Activated CD8-positive, alpha-beta memory T cell treated with anti-CD3 and anti-CD28 coated beads for 1 hour (primary cell): ENCODE measurements at places on chromosomes 5 and 9.
A peak's percentile ranks its signal among the peaks of the same experiment; 100 is the strongest.

GRCh38 chr9:123652416-123652815, 277.5 kb downstream of the DENND1A start:
- no peak for DNase-seq

GRCh38 chr9:137021979-137022661, 5.9 kb downstream of the ABCA2 start:
- peak; percentile 47 for DNase-seq

DNA sequence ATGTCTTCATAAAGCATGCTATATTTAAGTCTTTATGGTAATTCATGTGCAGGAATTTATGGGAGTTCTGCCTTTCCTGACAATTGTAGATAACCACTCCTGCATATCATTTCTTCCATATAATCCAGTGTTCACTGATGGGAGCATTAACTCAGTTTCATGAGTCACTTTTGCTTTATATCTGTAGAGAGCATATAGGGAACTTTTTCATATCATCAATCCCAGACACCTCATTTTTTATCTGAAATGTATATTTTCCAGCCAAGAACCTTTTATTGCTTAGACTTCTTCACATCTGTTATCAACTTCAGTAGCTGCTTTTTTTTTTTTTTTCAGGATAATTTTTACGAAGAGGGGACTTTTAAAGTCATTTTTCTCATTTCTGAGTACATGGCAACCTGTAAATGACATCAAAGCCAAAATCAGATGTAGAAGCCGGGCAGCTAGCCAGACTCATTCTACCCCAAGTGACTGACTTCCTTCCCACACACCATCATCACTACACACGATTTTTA, 41.1 kb downstream of the NFX1 start:
- DNase-seq = no peak

GRCh38 chr5:1544294-1544961, 20.7 kb upstream of the LPCAT1 start:
- no peak for DNase-seq

DNA sequence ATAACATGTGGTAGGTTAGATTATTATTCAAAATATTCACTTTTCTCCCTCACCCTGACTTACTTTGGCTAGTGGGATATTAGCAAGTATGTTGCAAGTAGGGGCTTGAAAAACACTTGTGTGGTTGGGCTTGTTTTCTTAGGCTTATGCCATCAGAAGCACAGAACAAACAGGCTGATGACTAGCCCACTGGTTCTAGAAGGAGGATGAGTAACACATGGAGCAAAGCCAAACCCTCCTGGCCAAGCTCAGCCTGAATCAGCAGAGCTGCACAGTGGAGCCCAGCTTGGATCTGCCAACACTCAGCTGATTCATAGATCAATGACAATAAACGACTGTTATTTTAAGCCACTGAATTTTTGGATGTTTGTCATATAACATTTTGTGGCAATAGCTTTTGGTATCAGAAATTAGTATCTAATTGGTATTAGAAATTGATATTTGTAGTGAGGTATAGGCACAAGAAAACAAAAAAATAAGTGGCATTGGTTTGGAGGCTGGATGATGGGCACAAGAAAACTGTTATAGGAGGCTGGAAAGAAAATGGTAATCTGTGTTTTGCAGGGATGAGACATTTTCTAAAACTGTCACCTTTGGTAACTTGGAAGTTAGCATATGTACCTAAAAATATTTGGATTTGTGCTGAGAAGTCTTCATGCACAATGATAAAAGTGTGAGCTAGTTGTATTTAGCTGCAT, 46.1 kb upstream of the ZBED3 start:
- DNase-seq = no peak

DNA sequence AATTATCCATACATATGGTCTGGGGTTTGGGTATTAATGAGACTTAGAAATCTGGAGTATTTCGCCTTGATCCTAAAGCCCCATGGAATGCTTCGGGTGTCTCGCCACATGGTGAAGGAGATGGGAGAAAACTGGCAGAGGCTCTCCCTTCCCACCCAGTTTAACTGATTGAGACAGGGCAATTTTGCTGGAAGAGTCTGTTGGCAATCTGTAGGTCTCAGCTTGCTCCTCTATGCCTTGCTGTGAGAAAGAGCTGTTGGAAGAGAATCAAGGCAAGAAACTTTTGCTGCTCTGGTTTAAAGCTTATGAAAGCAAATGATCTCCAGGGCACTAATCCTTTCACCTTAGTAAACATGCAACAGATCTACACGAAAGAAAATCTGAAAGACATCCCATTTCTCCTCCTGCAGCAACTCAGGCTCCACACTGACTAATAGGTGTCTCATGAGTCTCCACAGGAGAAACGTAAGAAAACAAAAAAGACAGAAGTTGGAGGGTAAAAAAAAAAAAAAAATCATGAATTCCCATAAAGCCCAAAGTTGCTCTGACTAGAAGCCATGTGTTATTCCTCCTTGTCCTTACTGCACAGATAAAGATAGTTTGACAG, 369.9 kb downstream of the EFNA5 start:
- no peak for DNase-seq

DNA sequence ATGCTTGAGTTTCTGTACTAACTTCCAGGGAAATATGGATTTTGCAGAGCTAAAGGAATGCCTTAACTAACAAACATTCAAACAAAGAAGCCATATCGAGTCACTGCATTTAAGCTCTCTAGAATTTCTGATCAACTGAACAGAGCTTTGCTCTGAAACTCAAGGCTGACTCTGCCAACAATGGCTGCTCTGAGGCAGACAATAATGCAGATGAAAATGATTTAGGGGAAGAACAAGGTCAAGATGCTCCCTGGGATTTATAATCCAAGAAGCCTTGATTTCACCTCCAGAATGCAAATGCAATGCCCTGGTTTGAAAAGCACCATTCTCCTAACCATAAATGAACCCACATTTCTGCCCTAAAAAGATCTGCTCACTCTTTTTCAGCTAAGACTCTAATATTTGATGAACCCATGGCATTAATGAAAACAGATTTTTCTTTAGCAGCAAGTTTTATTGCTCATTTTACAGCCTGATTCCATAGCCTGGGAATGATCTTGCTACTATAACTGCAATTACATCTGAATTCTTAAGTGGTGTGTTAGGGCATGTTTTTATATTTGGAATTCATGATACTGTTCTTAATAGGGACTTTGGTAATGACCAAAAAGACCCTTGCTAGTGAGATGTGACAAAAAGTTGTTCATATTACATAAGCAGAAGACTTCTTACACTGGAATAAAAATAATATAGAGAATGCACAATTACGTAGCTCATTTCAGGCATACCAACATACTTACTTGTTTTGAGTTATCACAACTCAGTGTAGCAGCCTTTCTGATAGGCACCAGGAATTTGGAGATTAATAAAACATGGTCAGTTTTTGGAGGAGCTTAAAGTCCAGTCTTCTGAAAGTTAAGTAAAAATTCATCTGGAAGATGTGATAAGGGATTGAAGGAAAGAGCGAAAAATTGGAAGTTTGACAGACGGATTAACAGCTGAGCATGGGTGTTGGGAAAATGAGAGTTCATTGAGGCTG, 169.4 kb downstream of the TRPM3 start:
- DNase-seq = no peak

- no peak for DNase-seq
These were observed 11.2 kb downstream of the POC5 start for GRCh38 chr5:75706016-75706415.

GRCh38 chr5:17114233-17114632, 103.2 kb upstream of the BASP1 start:
- DNase-seq = no peak

DNA sequence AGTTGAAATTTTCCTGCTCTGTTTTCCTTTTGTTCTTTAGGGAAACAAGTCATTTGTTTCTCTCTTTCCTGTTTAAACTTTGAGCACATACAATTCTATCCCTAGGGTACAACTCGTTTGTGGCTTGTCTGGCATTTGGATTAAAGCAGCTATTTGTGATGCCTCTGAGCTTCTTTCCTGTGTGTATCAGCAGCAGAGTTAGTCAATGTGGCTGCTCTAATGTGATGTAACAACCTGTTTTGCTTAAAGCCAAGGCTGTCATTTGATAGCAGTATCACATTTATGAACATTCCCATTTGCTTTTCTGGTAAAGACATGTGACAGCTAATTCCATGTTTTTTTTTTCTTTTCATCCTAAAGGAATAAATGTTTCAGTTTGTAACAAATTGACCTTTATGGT, 314.3 kb upstream of the CHD1 start:
- no peak for DNase-seq

- DNase-seq = no peak
These were observed 89.0 kb downstream of the ARSB start for GRCh38 chr5:78896132-78896531.

GRCh38 chr9:129142138-129142935, 31.1 kb downstream of the PTPA start:
- DNase-seq = no peak

- peak; percentile 55 for DNase-seq
These were observed at the start of gene FAM13B for GRCh38 chr5:138032572-138033385. TSS of gene FAM13B (minus strand) at chr5:138033079. CDS start at chr5:138019111, 13,968 bp downstream.

DNA sequence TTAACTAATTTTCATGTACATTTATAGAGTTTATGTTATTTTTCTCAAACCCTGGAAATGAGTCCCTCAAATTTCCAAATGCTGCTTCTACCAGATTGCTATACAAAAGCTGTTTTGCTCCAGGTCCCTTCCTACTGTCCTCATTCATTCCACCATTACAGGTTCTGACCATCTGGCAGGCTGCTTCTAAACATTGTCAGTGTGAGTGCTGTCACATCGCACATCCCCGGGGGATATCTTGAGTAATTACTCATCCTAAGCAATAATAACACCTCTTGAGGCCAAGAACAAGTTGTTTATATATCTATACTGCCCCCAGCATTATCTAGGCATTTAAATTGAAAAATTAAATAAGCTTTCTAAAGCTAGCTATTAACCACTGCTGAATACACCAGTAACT, 1675.3 kb upstream of the CDH6 start:
- DNase-seq = no peak

DNA sequence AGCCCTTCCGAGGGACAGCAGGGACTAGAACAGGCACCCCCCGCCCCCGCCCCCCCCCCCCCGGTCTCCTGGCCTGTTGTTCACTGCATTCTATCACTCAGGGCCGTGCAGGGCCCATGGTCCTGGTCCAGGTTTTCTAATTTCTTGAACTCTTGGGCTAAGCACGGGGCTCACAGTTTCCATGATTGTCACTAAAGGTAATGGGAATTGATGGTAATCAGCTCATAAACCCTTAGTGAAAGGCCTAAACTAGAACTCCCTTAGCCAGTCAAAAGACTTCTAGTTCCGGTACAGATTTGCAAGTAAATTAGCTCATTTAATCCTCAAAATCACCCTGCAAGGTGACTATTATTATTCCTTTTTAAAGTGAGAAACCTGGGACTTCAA, 14.7 kb upstream of the PWWP2A start:
- DNase-seq = no peak

- no peak for DNase-seq
These were observed 78.1 kb upstream of the NREP start for GRCh38 chr5:111834926-111835599.

DNA sequence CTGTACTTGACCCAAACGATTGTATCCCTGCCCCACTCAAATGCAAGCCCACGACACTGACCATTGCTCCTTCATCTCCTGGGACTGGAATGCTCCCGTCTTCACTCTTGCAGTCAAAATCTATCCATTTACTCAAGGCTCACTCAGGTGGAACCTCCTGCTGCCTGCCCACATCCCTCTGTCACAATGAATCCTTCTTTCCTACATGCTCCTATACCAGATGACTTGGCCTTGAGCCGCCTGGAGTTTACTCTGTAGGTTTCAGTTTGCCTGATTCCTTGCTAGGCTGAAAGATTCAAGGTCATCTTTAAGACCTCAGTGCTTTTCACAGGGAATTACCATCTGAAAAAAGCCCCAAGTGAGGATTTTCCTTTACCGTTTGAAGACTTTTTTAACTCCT, 264.1 kb downstream of the GLIS3 start:
- DNase-seq = no peak

GRCh38 chr5:28468166-28468565, 1429.8 kb upstream of the CDH9 start:
- DNase-seq = no peak

- DNase-seq = no peak
These were observed 99.8 kb upstream of the DAP start for GRCh38 chr5:10860645-10861422.

- no peak for DNase-seq
These were observed 16.5 kb downstream of the AQP3 start for GRCh38 chr9:33430942-33431341.

DNA sequence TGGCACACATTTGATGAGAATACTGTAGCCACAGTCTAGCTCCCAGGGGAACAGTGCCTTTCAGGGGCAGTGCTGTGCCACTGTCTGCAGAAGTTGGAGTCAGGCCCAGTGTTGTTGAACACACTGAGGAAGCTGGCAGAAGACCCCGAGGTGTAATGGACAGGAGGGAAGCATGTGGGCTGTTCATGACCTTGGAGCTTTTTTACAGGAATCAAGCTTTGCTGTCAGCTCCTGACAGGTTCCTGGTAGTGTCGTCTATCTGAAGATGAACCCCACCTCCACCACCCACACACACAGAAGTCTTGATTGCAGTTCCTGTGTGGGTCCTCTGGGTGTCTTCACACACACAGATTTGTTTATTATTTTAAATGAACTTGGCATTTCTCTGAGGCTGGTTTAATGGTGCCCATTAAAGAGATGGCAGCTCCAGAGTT, 40.3 kb upstream of the TNFAIP8 start:
- no peak for DNase-seq

DNA sequence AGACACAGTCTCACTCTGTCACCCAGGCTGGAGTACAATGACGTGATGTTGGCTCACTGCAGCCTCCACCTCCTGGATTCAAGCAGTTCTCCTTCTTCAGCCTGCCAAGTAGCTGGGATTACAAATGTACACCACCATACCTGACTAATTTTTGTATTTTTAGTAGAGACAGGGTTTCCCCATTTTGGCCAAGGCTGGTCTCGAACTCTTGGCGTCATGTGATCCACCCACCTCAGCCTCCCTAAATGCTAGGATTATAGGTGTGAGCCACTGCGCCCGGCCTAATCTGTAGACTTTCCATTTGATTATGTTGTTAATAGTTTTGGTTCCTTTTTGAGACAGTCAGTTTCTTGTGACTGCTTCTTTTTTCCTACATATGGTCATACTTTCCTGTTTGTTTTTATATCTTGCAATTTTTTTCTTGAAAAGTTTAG, 31.0 kb downstream of the MTREX start:
- no peak for DNase-seq

DNA sequence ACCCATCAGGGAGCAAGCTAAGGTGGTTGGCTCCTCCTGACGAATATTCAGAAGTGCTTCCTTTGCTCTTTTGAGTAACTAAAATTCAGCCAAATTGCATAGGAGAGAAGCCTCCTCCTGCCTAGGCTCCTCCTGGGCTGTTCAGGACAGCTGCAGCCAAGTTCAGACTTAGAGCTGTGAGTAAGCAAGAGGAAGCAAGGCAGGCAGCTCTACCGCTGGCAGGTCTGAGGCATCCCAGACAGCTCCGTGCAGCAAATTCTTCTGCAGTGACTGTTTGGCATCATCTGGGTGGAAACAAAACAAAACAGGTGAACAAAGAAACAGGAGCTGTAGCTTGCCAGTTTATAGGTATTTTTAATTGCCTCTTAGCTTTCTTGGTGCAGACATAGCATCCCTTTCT, 421.0 kb downstream of the GADD45G start:
- no peak for DNase-seq

GRCh38 chr9:76798527-76798926, 34.3 kb downstream of the PCA3 start:
- DNase-seq = no peak

- no peak for DNase-seq
These were observed 10.0 kb upstream of the ZNF131 start for GRCh38 chr5:43110606-43111170.
